Fibroblast of skin of back (primary cell): ENCODE measurements at places on chromosomes 3 and 15.
A peak's percentile ranks its signal among the peaks of the same experiment; 100 is the strongest.

GRCh38 chr3:140370686-140371085, 307.2 kb upstream of the TRIM42 start:
- DNase-seq, result no peak

GRCh38 chr15:35522061-35522460, 23.9 kb downstream of the DPH6 start:
- no peak for DNase-seq

DNA sequence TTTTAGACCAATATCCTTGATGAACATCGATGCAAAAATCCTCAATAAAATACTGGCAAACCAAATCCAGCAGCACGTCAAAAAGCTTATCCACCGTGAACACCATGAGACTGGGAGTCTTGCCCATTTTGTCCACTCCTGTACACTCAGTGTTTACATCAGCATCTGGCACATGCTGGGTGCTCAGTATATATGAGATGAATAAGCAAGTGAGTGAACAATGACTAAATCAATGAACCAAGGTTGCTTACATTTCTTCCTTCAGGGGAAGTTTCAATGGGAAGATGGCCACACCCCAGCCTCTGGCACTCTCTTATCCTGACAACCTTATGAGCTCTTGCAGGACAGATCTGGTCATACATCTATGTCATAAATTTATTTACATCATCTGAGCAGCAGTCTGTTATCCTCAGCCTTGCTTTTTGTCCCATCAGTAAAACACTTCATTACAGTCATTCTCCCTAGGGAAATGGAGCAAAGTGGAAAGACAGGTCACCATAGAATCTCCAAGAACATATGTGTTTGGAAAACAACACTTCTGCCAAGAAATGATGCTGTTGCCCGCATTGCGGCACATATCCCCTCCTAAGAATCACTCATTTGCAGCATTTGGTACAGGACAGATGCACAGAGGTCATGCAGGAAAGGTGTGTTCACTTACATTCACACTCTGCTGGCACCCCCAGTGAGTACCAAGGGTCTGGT, 171.8 kb upstream of the EIF1B start:
- no peak for DNase-seq

GRCh38 chr3:86744051-86744450, 246.9 kb downstream of the VGLL3 start:
- no peak for DNase-seq

DNA sequence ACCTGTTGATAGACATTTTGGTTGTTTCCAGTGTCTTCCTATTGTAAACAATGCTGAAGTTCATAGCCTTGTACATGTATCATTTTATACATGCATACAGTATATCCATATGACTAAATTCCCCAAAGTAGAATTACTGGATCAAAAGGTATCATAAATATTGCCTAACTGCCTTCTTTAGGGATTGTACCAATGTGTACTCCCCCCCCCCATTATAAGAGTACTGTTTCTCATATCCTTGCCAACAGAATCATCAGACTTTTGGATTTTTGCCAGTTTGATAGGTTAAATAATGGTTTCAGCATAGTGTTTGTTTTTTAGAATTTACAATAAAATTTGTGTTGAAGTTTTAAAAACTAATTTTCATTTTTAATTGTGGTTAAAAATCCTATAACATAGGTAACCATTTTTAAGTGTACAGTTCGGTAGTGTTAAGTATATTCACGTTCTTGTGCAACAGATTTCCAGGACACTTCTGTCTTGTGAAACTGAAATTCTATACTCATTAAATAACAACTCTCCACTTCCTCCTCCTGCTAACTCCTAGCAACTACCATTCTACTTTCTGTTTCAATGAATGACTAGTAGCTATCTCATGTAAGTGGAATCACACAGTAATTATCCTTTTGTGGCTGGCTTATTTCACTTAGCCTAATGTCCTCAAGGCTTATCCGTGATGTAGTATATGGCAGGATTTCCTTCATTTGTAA, 30.8 kb upstream of the MAP3K13 start:
- DNase-seq, result peak; percentile 22

DNA sequence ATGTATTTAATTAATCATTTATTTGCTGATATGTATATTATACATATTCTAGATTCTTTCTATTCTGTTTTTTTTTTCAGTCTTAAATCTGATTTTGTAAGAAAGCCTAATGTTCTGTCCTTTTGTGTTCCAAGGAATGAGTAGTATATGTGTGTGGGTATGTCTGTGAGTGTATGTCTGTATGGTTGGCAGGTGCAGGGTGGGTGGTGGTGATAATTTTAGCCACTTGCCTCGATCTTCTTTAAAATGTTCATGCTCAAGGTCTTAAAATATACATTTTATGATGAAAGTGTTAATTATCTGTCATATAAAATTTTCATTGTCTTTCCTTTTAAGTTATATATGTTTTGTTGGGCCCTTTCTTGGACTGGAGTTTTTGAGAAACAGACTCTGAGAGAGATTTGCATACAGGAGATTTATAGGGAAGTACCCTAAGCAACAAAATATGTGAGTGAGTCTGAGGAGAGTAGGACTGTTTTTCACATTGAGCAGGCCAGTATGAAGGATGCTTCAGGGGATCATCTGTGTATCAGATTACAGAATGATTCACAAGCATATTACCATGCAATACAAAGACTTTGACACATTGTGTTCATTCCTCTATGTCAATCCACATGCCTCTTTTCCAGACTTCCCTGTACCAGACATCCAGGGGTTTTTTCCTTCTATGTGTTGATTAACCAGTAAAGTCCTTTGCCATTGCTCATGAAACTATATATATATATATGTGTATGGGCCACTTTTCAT, 211.0 kb upstream of the DPPA4 start:
- no peak for DNase-seq

GRCh38 chr15:40192942-40193341, 32.1 kb downstream of the BUB1B start:
- DNase-seq, result peak; percentile 47

DNA sequence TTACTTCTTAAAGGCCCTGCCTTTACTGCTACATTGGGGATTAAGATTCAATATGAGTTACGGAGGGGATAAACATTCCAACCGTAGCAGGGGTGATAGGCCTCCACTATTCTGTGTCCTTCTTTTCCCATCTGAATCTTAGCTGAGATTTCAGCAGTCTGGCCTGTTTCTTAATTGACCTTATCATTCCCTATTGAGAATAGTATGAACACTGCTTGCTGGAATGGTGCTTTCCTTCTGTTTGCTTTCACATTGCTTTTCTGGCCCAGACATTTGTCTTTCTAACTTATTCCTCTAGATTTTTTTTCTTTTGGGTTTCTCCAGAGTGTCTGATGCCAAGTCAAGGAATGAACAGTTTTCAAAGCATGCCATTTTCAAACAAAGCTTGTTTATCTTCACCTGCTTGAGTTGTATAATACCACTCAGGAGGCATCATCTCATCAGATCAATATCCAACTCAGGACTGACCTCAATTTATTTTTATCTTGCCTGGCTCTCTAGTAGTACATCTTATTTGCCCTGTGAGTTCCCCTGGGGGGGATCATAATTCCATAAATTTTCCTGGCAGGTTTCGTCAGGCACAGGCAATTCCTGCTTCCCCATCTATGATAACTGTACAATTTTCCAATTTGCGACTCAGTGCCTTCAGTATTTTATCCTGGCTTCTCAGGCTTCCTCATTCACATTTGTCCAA, 161.1 kb upstream of the STT3B start:
- DNase-seq, result no peak

DNA sequence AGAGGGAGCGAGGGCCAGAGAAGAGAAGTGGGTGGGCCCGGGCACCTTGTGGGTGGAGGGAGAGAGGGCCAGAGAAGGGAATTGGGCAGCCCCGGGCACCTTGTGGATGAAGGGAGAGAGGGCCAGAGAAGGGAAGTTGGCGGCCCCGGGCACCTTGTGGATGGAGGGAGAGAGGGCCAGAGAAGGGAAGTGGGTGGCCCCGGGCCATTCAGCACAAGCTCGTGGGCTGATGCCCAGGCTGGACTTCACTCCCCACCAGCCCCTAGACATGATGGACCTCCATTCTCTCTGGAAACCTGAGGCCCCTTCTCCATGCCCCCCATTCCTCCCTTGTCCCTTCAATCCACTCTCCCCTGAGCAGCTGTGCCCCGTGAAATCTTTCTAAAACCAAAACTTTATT, 15.8 kb downstream of the DUSP7 start:
- DNase-seq, result no peak

GRCh38 chr3:25849641-25850385, 59.9 kb downstream of the OXSM start:
- DNase-seq, result peak; percentile 35

DNA sequence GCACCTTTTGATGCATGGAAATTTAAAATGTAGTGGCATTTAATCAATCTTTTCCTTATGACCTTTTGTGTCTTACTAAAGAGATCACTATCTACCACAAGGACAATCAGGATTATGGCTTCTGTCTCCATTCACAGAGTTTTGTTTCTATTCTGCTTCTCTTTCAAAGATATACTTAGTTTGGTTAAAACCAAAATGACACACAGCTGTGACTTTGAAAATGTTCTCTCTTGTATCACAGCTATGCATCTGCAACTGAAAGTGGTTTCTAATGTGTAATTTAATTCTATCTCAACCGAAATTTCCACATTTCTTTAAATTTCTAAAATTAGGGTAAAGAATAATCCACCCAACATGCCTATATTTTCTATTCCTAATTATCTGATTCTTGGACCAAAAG, 27.7 kb downstream of the HLTF start:
- no peak for DNase-seq

- DNase-seq, result no peak
These were observed 417.6 kb downstream of the TIGIT start for GRCh38 chr3:114711321-114711886.
